ENCODE measurements at places on chromosomes 16 and 17. TPM values are rescaled to one million over a fixed set of nuclear protein-coding genes. Genes with fewer than 3 reads are reported as not detected.

DNA sequence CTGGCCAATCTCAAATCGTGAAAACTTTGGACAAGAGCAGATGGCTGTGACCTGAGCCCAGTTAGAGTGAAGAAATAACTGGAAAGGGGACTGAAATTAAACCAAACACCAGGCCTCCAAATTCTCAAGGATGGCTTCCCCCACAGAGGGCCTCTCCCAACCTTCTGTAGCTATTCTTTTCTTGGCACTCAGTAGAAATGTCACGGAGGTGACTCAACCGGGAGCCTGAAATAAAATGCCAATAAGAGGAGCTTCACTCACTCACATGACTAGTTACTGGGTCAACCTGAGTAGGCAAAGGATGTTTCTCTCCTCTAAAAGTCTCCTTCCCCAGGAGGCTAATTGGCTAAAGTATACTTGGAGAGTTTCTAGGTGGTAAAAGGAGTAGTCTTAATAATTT lies 230.7 kb downstream of the MAF start:
- no peak for DNase-seq

The RNFT1 gene
- polyA plus RNA-seq: 28.3 TPM

The NPIPB13 gene
- 4.9 TPM for polyA plus RNA-seq

DNA sequence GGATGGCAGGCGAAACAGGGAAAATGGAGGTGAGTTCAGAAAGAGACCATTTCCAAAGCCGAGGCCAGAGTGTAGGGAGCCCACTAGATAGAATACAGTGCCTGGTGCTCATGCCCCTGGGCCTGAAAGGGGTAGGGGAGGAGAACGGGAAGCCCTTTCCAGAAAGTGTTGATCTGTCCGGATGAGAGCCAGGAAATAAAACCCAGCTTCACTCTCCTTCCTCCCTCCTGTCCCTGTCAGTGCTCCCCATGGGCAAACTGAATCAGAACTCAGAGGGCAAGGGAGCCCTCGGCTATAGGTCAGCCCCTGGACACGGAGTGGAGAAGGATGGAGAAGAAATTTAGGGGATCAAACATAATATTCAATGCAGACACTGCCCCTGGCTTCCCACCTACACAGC lies 57.7 kb upstream of the RPL38 start:
- no peak for DNase-seq

DNA sequence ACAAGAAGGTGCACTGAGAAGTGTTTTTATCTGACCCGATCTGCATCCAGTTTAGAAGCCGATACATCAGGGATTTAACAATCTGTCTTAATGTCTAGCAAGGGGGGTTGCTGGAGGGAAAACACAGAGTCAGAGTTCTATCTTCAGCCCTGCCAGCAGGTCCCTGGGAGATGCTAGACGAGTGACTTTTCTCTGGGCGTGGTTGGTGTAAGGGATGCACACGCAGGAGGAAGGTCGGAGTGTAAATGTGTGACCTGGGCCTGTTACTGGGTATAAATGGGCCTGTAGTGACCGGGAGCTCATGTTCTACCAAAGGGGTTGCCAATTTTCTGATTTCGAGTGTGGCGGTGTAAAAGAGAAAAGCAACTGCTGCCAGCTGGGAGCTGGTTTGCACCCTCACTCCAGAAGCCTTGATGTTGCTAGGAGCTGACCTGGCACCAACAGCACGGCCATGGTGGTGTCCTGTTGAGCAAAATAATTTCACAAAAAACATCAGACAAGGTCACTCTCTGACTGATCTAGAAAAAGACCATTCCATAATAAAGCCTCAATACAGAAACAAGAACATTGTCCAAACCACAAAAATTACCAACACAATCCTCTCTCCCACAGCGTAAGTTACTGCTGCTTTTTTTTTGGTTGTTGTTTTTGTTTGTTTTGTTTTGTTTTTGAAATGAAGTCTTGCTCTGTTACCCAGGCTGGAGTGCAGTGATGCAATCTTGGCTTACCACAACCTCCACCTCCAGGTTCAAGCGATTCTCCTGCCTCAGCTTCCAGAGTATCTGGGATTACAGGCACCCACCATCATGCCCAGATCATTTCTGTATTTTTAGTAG lies 1.3 kb upstream of the KCTD13 start:
- no peak for DNase-seq

GRCh38 chr17:48261297-48261880 lies 153.8 kb downstream of the SNX11 start:
- DNase-seq: no peak

GRCh38 chr16:27445502-27446175 lies 43.7 kb downstream of the IL21R start:
- peak; percentile 67 for DNase-seq

DNA sequence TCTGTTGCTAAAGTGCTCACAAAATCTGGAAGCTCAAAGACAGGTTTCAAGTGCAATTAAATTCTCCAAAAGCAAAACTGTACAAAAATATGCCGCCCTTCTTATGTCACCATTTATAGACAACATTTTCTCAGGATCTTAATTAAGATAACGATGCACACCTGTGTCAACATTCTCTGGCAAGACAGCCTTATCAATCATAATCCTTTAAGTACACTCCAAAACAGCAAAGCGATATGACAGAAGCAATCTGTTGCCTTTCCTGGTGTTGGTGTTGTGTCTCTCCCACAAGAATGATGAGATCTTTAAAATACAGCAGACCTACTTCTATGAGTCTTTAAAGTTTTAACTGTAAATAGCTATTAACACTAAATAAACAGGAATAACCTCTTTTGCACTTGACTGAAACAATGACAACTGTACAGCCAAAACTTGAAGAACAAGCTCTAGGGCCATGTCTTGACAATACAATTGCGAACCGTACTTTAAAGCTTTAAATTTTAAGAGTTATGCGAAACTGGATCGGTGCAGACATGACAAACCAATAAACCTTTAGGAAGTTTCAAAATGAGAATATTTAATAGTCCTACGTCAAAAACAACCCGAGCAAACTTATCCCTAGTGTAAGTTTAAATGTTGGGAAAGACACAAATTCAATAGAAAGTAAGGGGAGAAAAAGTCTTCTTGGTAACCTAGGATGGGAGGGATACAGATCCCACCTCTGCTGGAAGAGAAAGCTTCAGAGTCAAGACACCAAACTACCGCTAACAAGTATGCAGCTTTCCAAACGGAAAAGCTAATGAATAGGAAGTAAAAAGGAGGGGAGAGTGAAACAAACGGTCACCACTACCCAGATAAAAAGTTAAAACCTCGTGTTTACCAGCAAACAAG lies 3.3 kb upstream of the IRX5 start:
- DNase-seq: no peak

The CDH11 gene
- polyA plus RNA-seq: 4.3 TPM

GRCh38 chr16:58492066-58492465 lies 7.9 kb upstream of the NDRG4 start:
- peak; percentile 59 for DNase-seq

- no peak for DNase-seq
Measured at GRCh38 chr17:44232061-44232460, 12.6 kb upstream of the UBTF start.

GRCh38 chr16:89308391-89309333 lies 91.2 kb downstream of the ZNF778 start:
- peak; percentile 62 for DNase-seq

DNA sequence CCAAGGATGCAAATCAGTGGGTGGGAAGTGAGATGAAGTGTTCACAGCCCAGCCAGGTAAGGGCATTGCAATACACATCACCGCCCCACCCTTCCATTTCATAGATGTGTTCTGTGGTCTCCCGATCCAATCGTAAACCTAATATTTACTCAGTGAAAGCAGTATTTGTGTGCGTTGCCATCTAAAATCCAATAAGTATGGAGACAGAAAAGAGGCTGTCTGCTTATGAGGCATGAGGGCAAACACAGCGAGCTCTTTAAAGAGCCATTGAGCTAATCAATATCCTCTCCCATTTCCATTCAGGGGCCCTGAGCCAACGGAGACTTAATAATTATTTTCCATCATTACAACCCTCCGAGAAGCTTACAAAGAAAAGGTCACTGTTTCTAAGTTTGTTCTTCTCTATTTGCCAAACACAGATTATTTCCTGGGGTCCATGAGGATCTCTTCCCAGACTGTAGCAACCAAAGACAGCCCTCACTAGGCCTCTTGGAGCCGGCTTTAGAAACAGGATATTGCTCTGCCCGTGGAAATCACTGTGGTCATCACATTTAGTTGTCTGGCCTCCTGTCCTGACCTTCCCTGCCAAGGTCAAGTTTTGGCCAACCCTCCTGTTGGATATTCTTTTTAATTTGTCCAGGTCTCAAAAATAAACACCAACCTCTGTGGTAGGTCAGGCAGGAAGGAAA lies 120.1 kb downstream of the SLC39A11 start:
- DNase-seq: no peak

DNA sequence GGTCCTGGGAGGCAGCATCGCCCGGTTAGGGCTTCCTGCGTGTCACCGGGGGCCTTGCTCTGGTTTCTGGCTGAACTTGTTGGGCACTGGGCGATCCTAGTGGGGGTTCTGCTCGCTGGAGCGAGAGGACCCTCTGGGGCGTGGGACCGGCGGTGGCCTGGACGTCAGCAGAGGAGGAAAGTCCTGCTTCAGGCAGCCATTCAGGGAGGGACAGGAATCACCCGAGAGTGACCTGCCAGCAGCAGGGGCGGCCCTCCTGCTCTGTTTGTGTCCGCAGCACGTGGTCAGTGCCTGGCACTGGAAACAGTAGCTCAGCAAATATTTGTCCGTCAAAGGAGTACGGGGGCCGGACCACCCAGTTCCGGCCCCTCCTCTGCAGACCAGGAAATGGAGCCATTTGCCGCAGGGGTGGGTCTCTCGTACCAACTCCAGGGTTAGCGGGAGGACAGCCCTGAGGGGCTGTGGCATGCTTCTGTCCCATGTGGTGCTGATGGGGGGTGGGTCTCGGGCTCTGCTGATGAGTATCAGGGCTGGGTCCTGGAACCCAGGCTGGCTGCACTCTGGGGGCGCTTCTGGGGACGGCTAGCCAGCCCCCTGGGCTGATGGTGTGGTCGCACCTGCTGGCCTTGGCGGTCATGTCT lies 48.3 kb downstream of the BAIAP2 start:
- peak; percentile 81 for DNase-seq

DNA sequence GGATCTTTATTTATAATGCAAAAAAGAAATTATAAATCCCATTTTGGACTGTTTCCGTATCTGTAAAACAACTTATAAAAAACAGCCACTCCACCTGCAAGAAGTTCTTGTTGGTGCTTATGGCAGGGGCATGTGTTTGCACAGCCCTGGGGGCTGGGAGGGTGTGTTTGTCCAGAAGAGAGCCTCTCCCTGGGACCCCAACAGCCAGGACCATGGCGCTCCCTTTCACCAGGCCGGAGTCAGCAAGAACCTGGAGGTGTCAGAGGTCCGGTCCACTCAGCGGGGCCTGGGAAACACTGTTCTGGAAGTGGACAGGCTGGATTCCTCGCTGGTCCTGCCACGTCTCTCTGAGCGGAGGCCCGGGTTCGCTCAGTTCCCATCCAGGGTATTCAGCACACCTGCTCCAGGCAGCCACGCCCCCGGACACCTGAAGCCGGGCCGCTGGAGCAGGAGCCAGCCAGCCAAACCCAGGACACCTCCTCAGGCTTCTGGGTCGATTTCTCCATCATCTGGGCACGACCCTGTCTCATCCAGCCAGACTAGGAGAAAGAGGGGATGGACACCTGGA lies 18.9 kb upstream of the GINS2 start:
- DNase-seq: no peak

The MAP2K6 gene
- polyA plus RNA-seq: 5.3 TPM

- DNase-seq: no peak
Measured at GRCh38 chr17:34370997-34371395, 8.0 kb upstream of the CCL1 start.

The EPOP gene
- 3.5 TPM for polyA plus RNA-seq

GRCh38 chr16:22183901-22184614 lies 21.8 kb downstream of the SDR42E2 start:
- no peak for DNase-seq

The HSD11B2 gene
- 2.8 TPM for polyA plus RNA-seq

DNA sequence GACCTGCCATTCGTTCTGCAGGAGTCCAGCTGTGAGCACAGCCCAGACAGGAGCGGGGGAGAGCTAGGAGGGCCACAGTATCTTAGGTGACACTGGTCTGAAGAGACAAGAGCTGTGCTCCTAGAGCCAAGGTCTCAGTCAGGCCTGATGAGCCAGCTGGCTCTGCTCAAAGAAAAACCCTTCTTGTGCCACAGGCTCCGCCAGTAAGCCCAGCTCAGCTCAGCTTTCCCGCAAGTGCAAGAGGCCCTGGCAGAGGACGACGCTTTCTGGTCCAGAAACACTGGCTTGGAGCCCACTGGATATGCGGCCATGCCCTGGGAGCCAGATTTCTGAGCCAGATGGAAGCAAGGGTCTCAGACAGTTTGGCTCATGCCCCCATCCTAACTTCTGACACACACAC lies 23.9 kb downstream of the PEMT start:
- no peak for DNase-seq

The MPO gene
- polyA plus RNA-seq: 2.0 TPM

DNA sequence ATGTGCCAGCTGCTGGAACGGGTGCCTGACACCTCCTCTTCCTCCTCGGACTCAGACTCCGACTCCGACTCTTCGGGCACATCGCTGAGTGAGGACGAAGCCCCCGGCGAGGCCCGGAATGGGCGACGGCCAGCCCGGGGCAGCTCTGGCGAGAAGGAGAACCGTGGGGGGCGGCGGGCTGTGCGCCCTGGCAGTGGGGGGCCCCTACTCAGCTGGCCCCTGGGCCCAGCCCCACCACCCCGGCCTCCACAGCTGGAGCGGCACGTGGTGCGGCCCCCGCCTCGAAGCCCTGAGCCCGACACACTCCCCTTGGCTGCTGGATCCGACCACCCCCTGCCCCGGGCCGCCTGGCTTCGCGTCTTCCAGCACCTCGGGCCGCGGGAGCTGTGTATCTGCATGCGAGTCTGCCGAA lies 6.8 kb downstream of the FBXL19 start:
- DNase-seq: peak; percentile 78

The OR3A1 gene
- polyA plus RNA-seq: 0.16 TPM

DNA sequence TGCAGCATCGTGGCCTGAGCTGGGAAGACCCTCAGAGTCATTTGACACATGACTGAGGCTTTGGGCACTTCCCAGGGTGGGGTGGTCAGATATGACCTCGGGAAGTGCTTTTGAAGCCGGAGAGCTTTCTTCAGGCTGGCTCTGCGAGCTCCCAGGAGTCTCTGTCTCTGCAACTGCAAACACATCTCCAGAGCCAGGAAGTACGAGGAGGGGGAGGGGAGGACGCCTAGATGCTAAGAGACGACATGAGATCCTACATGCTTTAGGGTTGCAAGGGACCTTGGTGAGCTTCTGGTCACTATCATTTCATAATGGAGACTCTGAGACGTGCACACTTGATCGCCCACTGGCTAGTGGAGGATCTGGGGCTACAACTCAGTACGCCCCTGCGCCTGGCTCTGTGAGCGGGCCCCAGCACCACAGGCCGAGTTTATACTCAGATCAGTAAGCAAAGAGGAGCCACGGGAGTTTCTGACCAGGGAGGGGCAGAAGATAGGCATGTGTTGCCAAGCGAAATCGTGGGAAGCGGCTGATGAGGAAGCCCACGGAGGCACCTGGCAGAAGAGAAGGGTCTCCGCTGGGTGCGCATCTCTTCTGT lies 527 bp upstream of the MGAT5B start:
- DNase-seq: no peak

GRCh38 chr17:15493693-15494035 lies 26.2 kb upstream of the CDRT4 start:
- DNase-seq: no peak

GRCh38 chr16:84237994-84238750 lies 1.6 kb downstream of the KCNG4 start:
- no peak for DNase-seq

GRCh38 chr16:8496364-8496763 lies 93.9 kb downstream of the TMEM114 start:
- no peak for DNase-seq

Measured in spleen (tissue), 13 donors.